ENCODE measurements at places on chromosomes 7 and 10. TPM values are rescaled to one million over a fixed set of nuclear protein-coding genes. Genes with fewer than 3 reads are reported as not detected.

DNA sequence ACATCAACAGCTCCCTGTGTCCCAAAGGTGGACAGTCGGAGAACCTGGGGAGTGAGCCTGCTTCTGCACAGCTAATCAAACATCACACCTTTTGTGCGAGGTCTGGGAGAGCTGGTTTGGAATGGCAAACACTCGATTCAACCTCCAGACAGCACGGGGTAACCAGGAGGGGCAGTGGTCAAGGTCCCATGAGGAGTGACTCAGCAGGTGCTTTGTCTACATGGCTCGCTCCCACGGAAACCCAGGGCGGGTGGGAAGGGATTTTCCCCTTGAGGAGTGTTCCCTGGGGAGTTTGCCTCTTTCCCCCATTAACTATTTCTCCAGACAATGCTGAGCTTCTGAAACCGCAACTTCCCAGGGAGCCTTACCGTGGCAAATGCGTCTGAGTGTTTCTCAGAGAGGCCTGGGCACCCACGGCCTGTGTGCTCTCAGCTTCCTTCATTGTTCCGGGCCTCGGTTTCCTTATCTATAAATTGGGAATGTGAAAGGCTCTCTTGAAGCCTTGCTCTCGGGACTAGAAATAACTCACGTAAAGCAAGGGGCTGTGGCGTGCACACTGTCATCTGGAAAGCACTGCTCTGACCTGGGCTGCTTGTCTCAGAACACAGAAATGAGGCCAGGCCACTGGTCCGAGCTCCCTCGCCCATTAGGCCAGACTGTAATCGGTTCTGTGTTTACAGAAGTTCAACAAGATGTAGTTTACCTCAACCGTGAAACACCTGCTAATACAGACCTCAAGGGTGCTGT, 14.0 kb upstream of the GTPBP4 start:
- no peaks in the 10 kb centered on the region for H3K4me1 ChIP-seq
- no peaks in the 10 kb centered on the region for H3K36me3 ChIP-seq
- H3K4me3 ChIP-seq: no peak overlapping the region
- no peak overlapping the region for H3K27ac ChIP-seq

The CDC14C gene
- not detected for total RNA-seq

DNA sequence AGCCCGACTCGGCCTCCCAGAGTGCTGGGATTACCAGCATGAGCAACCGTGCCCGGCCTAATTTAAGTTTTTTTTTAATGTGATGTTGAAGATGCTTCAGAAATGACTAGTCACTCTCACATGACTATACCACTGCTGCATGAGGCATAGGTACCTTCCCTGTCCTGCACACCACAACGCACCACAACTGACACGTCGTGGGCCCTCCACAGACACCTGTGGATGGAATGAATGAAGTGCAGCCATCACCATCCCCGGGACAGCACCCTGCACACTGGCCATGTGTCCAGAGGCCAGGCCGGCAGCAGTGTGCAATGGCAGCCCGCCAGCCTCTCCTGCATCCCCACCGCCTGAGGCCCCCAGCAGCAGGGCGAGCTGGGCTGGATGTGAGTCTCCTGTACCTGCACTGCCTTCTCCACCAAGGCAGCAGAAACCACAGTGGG, 55.1 kb downstream of the VOPP1 start:
- no peak for DNase-seq
- H3K4me1 ChIP-seq: peaks cover 23% of the 10 kb centered on the region
- no peak overlapping the region for H3K27ac ChIP-seq

The SYT15 gene
- 1.1 TPM for total RNA-seq

The EPHB6 gene
- 6.5 TPM for total RNA-seq

DNA sequence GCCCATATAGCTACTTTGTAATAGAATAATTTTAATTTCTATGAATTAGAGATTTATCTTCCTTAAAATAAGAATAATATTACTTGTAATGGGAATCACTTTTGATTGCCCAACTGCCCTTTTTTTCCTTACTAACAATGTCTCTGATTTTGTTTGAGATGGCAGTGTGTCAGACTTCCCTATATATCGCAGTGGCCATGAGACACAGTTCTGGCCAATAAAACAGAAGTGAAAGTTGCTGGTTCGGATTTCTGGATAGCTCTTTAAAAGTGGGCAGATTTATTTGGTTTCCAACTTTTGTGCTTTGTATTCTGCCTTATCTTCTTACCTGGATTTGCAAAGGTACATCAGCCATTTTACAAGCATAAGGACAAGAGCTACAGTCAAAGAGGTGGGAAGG, 170.2 kb downstream of the PPP1R17 start:
- no peak overlapping the region for H3K27ac ChIP-seq
- DNase-seq: no peak
- H3K4me3 ChIP-seq: no peak overlapping the region
- H3K27me3 ChIP-seq: no peaks in the 10 kb centered on the region
- H3K36me3 ChIP-seq: no peaks in the 10 kb centered on the region

DNA sequence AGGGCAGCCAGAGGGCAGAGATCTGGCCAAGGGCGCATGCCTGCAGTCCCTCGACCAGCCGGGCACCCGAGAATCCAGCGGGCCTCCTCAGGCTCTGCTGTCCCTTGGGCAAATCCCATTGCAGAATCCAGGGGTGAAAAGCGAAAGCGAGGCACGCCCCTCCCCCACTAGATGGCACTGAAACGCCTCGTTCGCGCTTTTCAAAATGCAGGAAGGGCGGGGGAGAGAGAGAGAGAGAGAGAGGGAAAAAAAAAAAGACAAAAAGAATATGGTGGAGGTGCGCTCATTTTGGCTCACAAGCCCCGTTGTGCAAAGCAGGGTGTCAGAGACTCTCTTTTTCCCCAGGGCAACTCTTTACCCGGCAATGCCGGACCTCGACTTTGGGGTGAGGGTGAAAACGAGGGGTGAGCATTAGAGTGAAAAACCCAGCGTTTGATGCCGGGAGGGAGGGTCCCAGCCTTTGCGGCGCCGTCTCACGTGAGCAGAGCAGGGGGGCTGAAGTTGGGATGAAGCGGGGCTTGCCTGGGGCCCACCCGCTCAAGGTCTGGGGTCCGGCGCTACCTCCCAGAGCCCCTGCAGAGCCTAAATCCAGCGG, 2.5 kb upstream of the TMEM178B start:
- peaks cover 32% of the 10 kb centered on the region for H3K4me1 ChIP-seq
- no peaks in the 10 kb centered on the region for H3K36me3 ChIP-seq
- H3K4me3 ChIP-seq: no peak overlapping the region
- H3K27ac ChIP-seq: no peak overlapping the region
- peaks cover 35% of the 10 kb centered on the region for H3K27me3 ChIP-seq
- no peak for DNase-seq

GRCh38 chr7:70919481-70920073, 212.4 kb upstream of the GALNT17 start:
- DNase-seq: no peak
- no peaks in the 10 kb centered on the region for H3K36me3 ChIP-seq
- H3K27me3 ChIP-seq: no peaks in the 10 kb centered on the region
- no peak overlapping the region for H3K4me3 ChIP-seq

The CPXM2 gene
- total RNA-seq: not detected

- no peak for DNase-seq
- H3K4me3 ChIP-seq: no peak overlapping the region
- no peaks in the 10 kb centered on the region for H3K36me3 ChIP-seq
- no peak overlapping the region for H3K27ac ChIP-seq
- H3K4me1 ChIP-seq: no peaks in the 10 kb centered on the region
- peaks cover 2% of the 10 kb centered on the region for H3K27me3 ChIP-seq
Measured at GRCh38 chr10:9305018-9305655, 1250.6 kb downstream of the GATA3 start.

GRCh38 chr7:66583490-66584110, 45.1 kb upstream of the KCTD7 start:
- no peak for DNase-seq
- H3K36me3 ChIP-seq: peaks cover 4% of the 10 kb centered on the region
- no peak overlapping the region for H3K4me3 ChIP-seq
- no peaks in the 10 kb centered on the region for H3K27me3 ChIP-seq

DNA sequence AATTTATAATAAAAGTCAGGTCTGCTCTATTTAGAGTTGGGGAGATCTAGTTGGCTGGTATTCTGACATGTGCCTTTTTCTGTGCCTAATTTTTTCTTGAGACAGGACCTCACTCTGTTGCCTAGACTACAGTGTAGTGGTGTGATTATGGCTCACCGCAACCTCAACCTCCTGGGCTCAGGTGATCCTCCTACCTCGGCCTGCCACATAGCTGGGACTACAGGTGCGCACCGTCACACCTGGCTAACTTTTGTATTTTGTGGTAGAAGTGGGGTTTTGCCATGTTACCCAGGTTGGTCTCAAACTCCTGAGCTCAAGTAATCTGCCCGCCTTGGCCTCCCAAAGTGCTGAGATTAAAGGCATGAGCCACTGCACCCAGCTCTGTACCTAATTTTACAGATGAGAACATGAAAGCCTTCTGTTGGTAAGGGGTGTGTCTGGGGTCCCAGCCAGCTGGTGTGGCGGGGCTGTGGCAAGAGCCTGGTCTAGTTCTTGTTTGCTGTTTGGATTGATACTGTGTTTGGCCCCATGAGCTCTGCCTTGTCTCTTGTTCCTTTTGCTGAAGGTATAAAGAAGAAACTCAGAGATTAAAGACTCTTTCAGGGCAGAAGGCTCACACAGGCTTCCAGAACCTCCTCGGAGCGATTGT, 31.4 kb downstream of the POR start:
- DNase-seq: peak; percentile 28
- H3K27me3 ChIP-seq: no peaks in the 10 kb centered on the region
- H3K4me1 ChIP-seq: no peaks in the 10 kb centered on the region
- no peaks in the 10 kb centered on the region for H3K36me3 ChIP-seq
- H3K27ac ChIP-seq: no peak overlapping the region
- no peak overlapping the region for H3K4me3 ChIP-seq

The KLF14 gene
- total RNA-seq: not detected

DNA sequence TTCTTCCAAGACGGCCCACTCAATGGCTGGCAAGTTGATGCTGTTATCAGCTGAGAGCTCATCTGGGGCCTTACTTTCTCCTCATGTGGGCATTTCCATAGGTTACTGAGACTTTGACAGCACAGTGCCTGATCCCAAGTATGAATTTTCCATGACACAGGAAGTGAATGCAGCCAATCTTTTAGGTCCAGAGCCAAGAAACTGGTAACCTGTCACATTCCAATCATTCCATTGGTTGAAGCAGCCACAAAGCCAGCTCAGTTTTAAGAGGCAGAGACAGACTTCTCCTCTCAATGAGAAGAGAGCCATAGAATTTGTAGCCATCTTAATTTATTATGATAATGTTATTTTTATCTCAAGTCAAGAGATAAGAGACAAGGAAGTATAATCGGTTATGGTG, 775.5 kb downstream of the CNTNAP2 start:
- H3K27ac ChIP-seq: no peak overlapping the region
- no peaks in the 10 kb centered on the region for H3K4me1 ChIP-seq
- no peak for DNase-seq
- no peaks in the 10 kb centered on the region for H3K27me3 ChIP-seq
- H3K36me3 ChIP-seq: no peaks in the 10 kb centered on the region
- H3K4me3 ChIP-seq: no peak overlapping the region

DNA sequence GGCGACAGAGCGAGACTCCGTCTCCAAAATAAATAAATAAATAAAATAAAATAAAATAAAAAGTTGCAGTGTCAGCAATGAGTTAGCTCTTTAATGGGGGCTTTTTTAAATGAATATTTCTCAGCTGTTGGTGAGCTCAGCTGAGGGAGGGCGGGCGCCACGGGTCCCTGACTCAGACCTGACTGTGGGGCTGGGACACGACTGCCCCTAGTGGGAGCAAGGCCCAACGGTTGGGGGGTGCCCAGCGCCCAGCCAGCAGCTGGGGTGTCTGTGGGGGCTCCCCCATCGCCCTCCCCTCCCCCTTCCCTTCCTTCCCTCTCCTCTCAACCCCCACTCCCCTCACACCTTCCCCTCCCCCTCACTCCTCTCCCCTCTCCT, 46.6 kb downstream of the PWWP2B start:
- peaks cover 54% of the 10 kb centered on the region for H3K4me1 ChIP-seq
- H3K27me3 ChIP-seq: no peaks in the 10 kb centered on the region
- no peaks in the 10 kb centered on the region for H3K36me3 ChIP-seq

The ATXN7L1 gene
- 37.5 TPM for total RNA-seq

The CDK13 gene
- total RNA-seq: 179 TPM

The CRHR2 gene
- not detected for total RNA-seq

The GSTO2 gene
- 0.84 TPM for total RNA-seq

DNA sequence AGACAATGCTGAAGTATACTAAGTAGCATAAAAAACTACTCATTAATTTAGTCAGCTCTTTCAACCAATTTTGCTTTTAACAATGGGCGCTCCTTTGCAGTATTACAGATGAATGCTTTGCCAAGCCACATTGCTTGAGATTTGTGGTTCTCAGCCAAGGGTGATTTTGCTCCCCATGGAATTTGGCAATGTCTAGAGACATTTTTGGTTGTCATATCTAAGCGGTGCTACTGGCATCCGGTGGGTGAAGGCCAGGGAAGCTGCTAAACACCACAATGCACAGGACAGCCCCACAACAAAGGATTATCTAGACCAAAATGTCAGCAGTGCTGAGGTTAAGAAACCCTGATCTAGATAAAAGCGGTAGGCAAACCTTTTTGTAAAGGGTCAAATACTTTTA, 112.0 kb downstream of the UBE2H start:
- H3K27me3 ChIP-seq: no peaks in the 10 kb centered on the region
- H3K27ac ChIP-seq: no peak overlapping the region
- H3K4me3 ChIP-seq: no peak overlapping the region
- DNase-seq: no peak
- peaks cover 5% of the 10 kb centered on the region for H3K36me3 ChIP-seq

- H3K4me1 ChIP-seq: no peaks in the 10 kb centered on the region
- DNase-seq: no peak
- H3K36me3 ChIP-seq: no peaks in the 10 kb centered on the region
- no peak overlapping the region for H3K27ac ChIP-seq
- H3K4me3 ChIP-seq: no peak overlapping the region
- no peaks in the 10 kb centered on the region for H3K27me3 ChIP-seq
Measured at GRCh38 chr7:116353647-116354046, 143.3 kb downstream of the TES start.

DNA sequence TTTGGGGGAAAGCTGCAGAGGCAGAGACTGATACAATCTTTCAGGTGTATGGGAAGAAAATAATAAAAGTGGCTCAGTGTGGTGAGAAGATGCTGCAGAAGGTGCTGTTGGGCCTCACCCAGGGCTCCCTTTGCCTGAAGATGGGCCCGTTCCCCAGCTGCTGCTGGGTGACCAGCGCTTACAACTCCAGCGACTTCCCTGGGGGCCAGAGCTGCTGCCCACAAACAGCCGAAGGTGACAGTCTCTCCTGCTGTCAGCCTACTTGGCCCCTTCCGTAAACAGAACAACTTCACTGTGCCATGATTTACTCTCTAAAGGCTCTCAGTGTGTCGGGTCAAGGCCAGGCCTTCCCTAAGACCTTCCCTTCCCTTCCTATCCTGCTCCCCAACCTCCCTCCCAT, 93.6 kb upstream of the PCBD1 start:
- H3K4me1 ChIP-seq: peaks cover 43% of the 10 kb centered on the region
- DNase-seq: no peak
- H3K36me3 ChIP-seq: no peaks in the 10 kb centered on the region
- no peaks in the 10 kb centered on the region for H3K27me3 ChIP-seq
- peak overlapping the region; percentile 5 for H3K4me3 ChIP-seq
- H3K27ac ChIP-seq: peak overlapping the region; percentile 84

DNA sequence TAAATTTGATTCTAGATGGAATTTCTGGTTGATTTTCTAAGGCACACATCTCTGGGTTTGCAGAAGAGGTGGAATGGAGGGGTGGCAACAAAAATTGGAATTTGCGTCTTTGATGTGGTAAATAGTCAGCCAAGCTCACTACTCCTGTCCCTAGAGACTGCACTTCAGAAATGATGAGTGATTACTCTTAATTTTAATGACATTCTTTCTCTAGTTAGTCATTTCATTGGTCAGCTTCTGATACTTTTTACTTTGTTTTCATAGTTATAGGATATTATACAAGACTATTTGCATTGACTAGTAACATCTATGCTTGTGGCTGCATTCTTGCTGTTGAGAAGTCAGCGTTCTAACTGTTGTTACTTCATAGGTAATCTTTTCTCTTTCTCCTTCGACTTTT, 658.3 kb downstream of the SUGCT start:
- no peaks in the 10 kb centered on the region for H3K27me3 ChIP-seq
- no peak overlapping the region for H3K4me3 ChIP-seq
- H3K4me1 ChIP-seq: no peaks in the 10 kb centered on the region
- H3K27ac ChIP-seq: no peak overlapping the region
- DNase-seq: no peak
